ENCODE measurements at places on chromosomes 6 and 20.
A peak's percentile ranks its signal among the peaks of the same experiment; 100 is the strongest.

- no peak for DNase-seq
Observed at GRCh38 chr6:152435816-152436215, 201.3 kb downstream of the SYNE1 start.

- no peak for DNase-seq
Observed at GRCh38 chr20:34675993-34676641, 775 bp downstream of the PIGU start.

DNA sequence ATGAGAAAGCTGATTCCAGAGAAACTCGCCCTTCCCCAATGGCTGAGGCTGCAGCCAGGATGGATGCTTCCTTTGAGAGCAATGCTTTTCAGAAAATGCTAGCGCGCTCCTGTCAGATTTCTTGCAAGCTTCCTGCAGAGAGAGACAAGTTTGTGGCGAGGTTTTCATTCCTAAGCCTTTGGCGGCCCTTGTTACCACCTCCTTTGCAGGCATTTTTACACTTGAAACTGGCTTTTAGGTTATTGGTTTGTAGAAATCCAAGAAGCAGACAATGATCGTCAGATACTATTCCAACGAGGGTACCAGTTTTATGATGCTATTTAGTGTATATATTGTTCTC, 1.1 kb downstream of the FNDC1 start:
- no peak for DNase-seq

GRCh38 chr6:109486068-109486467, 3.0 kb upstream of the ZBTB24 start:
- no peak for DNase-seq

DNA sequence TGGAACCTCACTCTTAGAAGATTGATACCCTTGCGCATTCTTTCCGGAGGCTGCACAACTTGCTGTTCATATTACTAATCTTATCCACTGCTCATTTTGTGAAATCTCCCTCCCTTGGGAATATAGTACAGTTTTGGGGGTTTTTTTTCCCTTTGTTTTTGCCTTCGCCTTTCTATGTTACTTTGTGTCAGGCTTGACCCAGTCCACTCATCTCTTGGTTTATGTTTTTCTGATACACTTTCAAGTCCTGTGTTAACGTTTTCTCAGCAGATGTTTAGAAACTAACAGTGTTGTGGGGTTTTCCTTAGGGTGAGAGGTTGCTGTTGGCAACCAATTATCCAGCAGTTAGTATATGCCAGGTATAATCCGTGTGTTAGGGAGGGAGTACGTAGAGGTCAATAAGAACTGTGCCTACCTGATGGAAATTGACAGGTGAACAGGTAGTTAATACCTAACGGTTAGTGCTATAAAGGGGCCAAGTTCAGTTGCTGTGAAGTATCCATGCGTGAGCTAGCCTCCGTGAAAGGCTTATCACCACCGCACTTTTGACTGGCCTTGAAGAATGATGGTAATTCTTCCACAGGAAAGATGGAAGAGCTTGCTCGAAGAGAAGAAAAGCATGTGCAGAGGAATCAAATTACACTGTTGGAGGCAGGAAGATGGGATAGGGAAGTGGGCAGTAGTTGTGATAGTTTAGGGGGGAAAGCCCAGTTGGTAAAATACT, 1.4 kb downstream of the NFYA start:
- no peak for DNase-seq

DNA sequence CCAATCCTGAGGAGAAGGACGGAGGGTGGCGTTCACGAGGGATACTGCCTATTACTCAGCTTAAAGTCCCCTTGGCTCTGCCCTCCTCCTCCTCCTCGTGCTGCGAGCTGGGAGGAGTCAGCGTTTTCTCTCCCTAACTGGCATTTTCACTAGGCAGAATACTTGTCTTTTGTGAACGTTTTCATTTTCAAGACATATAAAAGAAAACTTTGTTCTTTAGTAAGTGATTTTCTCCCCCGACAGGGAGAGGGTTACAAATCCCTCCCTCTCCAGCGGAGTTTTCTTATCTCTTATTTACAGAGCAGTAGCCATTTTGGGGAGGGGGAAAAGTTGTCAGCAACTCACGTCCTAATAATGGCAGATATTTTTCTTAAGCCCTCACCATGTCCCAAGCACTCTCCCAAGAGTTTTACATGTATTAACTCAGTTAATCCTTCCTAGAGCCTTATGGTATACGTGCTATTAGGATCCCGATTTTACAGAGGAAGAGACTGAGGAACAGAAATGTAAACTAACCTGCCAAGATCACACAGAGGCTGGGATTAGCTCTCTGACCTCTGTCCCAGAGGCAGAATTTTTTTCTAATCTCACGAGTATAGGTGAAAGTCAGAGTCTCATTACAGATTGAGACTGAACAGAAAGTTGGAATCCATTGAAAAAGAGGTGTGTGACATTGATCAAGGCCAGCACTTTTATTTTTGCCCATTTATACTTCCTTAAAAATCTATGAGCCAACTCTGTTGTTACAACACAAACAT, 30.0 kb upstream of the ZNF217 start:
- peak; percentile 77 for DNase-seq

DNA sequence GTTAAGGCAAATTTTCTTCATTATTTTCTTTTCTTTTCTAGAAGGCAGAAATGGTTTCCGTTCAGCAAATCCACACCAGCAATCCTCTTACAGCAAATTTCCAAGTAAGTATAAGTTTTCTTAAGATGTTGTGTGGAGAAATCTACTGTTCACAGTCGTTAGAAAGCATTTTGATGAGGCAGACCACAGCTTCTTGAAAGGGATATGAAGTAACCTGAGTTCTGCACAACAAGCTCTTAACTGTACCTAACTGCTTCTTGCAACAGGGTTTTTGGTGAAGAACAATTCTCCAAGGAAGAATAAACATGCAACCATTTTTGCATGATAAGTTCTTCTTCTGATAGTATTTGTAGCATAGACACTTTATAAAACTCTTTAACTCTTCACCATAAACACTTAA, 45.3 kb upstream of the STXBP5 start:
- no peak for DNase-seq

DNA sequence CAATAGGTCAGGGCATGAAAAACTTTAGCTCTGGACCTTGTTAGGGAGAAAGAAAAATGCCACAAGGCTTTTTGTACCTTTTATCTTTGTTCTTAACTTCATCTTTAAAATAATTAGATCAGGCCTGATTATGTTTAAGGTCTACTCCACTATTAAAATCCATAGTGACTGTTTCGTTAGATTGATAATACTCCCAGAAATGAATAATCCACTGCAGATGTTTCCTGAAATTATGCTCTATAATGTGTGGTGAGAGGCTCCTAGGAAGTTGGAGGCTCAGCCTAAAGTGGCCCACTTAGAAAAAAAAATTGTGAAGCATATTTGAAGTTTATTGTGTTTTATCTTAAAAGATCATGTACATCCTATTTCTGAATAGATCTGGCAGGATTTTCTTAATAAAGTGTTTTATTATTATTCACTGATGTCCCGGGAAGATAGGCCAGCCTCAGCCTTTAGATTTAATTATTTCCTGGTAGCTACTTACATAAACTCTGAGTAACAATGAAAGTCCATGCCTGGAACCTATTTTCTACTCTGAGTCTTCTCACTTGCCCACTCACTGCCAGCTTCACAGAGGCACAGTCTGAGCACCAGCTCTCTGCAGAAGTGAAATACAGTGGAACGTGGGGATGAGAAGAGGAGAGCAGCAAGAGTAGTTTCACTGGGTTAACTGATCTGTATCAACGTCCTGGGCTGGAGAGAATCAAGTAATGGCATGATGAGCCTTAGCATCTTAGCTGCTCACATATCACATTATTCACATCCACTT, 126.8 kb upstream of the TMEM170B start:
- DNase-seq, result no peak

DNA sequence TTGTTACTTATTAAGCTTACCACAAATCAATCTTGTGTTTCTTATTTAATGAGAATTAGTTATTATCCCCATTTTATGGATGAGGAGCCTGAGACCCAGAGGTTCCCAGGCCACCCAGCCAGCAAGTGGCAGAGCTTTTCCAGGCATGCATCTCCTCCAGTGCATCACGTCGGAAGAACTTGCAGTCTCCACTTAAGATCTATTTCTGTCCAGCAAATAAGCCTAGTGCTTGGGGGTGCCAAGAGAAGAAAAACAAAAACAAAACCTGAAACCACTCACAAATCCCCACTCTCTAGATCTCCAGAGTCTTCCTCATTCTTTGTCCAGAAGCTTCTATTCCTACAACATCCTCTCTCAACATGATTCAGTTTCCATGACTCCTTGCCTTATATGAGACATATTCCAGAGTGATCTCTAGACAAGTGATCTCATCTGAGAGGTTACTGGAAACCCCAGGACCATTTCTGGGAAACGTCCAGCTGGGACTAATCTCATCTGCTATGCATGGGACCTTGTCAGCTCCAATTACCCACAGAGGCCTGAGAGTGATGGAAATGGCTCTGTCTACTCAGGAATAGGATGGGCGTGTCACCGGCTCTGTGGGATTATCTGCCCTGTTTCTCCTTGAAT, 4.1 kb downstream of the GUCA1B start:
- DNase-seq, result no peak

DNA sequence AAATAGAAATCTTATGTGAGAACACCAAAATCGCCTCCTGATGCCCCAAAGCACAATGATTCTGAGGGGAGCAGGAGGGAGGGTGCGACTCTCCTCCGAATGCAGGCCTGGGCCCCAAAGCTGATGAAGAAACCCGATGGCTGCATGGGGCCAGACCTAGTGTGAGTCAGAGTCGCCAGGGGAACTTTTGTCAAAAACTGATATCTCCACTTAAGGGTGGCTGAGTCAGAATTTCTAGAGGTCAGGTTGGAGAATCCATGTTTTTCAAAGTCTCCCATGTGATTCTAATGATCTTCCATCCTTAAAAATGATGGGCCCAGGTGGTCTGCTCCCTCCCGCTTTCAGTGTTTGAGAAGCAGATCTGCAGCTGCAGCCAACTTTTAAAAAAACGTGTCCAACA, 172.8 kb downstream of the BACH2 start:
- no peak for DNase-seq

- peak; percentile 54 for DNase-seq
Observed at GRCh38 chr6:116280161-116280932, 617 bp upstream of the TSPYL1 start.

GRCh38 chr6:163797296-163797845, 382.9 kb downstream of the QKI start:
- DNase-seq, result no peak

- no peak for DNase-seq
Observed at GRCh38 chr20:33282991-33283555, at the start of gene BPIFB1. TSS of gene BPIFB1 (plus strand) at chr20:33283214. CDS start at chr20:33286074, 2,860 bp downstream.

GRCh38 chr6:106380407-106380806, 19.9 kb downstream of the CRYBG1 start:
- DNase-seq, result no peak

DNA sequence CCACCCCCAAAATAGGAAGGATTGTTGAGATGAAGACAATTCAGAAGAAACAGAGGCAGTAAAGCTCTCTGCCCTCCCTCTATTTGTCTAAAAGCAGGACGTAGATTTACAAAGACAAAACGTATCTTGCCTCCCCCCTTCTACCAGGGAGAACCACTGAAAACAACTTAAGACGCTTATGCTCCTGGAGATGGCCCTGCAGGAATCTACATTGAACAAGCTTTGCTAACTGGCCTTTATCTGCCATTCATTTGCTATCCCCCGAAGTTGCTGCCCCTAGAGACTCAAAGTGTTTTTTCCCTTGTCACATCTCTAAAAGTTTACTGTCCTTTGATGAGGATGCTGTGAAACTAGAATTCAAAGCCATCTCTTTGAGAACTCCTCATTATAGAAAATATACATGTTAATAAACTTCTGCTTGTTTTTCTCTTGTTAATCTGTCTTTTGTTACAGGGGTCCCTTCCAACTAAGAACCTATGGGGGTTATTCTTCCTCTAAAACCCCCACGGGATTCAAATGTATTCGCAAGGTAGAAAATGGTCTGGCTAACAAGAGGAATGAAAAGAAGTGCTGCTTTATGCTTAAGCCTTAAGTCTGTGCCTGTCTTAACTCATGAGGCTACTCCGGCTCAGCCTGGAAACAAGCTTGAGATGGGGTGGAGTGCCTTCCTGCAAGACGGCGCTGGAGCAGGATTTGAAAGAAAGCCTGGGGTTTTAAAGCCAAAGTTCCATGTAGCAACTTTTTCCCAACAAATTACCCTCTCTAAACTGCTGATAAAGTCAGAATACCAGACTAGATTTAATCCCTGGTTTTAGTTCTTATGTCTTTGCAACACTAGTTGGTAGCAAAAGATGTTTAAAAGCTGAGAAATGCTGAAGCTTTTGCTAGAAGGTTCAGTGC, 88.0 kb downstream of the CLIC5 start:
- no peak for DNase-seq

DNA sequence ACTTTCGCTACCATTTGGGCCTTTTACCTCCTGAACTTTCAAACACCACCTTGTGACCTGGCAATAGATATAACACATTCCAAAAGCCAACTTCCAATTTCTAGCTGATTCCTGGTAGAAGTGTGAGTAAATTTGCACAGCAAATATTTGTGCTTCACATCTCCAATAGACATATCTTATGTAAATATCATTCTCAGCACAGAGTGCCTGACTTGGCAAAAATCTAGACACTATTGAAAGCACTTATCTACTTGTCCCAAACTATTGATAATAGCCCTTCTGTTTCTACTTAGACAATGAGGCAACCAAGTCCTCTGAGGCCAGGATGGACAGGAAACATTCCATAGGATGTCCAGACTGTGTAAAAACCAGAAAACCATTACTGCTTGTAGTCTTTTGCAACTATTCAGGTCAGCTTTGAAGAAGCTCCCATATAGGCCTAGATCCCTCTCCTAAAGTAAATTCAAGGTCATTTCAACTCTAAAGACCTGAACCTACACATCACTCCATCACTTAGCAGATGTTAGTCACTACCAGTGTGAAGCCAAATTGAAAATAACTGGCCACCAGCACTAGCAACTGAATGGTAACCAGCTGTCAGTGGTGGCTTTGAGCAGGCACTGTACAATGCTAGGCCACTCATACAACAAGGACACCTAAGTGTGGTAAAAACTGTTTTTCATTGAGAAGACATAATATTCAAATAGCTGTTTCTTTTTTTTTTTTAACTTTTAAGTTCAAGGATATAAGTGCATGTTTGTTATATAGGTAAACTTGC, 95.3 kb upstream of the RSPO3 start:
- no peak for DNase-seq

All from left kidney (tissue), 8 donors.